ENCODE measurements at places on chromosomes 12 and 14.
A peak's percentile ranks its signal among the peaks of the same experiment; 100 is the strongest.

DNA sequence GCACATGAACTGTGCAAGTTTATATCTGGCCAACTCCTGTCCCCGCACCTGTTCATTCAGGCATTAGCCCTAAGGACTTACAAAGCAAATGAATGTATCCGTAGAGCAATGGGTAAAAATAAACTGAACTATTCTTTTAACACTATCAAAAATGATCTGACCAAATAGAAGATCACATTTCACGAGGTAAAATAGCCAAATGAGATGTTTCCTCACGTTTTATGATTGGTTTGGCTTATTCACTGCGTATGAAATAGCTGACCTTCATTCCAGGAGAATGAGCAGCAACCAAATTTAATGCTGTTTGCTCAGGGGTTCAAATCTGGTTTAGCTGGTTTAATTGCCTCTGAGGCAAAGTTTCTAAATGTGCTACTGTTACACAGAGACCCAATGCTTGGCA, 216.0 kb upstream of the EEA1 start:
- DNase-seq, result no peak

GRCh38 chr14:65817011-65817410, 404.5 kb downstream of the FUT8 start:
- peak; percentile 15 for DNase-seq

DNA sequence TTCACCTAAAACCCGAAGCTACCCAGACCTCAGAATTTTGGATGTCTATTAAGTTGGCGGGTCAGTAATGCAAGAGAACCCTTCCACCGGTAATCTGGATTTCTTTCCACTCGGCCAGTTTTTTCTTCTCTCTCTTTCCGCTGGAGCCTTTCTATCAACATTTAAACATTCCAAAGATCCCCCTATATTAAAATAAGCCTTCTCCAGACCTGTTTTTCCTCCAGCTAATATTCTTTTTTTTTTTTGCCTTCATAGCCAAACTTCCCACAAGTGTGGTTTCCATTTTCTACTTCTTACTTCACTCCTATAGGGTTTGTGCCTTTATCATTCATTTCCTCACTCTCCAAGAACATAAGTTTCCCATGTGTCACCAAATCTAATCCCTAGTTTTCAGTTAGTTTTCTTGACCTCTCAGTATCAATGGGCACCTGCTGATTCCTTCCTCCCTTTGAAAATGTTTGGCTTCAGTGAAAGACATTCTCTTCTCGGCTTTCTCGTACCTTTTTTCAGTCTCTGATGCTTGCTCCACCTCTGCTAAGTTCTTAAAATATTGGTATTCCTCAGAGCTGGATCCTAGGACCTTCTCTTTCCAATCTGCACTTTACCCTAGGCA, 583 bp upstream of the SDR39U1 start:
- peak; percentile 21 for DNase-seq

DNA sequence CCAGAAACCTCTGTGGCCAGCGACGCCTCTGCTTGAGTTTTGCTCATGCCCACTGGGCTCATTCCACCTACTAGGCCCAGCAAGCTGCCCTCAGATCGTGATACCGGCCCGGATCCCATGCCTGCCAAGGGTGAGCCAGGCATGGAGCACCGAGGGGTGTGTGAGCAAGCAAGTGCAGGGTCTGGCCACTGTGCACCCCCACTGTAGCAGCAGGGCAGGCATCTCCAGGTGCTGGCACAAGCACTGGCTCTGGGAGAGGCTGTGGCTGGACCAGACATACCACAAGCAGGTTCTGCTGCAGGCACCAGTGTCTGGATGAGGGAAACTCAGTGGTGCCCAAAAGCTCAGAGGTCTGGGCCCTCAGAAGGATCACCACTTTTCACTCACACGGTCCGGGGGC, 20.6 kb downstream of the FAM186A start:
- no peak for DNase-seq

GRCh38 chr12:68106660-68107059, 52.9 kb downstream of the IFNG start:
- peak; percentile 32 for DNase-seq

- DNase-seq, result no peak
Observed at GRCh38 chr12:109876406-109876805, 3.9 kb downstream of the GLTP start.

DNA sequence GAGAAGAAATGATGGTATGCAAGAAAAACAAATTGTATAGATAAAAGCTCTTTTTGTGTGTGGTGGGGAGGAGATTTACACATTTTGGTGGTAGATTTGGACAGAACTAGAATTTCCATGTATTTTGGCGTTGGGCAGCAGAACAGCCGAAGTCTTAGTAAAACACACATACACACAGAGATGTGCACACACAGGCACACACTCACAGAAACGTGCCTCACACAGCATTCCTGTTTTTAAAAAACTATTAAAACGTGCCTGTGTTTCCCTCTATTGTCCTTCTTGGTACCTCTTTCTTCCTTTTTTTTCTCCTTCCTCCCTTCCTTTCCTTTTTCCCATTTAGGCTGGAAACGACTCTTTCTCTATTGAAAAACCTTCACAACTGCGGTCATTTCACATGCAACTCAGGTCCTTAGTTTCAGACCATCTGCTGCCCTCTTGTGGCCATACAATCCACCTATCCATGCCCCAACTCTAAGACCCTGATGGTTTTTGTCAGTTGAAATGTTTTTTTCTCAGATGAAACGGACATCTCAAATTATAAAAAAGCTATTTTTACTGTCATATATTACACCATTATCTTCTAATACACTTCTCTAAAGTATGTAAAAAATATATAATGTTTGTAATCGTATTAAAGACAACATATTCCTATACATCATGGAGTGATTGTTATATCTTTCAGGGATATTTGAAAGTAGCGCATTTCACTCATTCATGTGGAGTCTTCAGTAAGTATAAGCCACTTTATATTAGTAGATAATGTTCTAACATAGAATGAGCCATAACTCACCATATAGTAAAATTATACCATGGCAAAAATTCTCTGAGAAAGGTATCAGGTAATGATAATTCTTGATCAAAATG, 386.7 kb upstream of the NOVA1 start:
- peak; percentile 33 for DNase-seq

- no peak for DNase-seq
Observed at GRCh38 chr12:108914121-108914531, 34.2 kb downstream of the DAO start.

GRCh38 chr12:124184456-124184855, 110.4 kb upstream of the RFLNA start:
- DNase-seq, result no peak

GRCh38 chr12:58298803-58299202, 357.4 kb downstream of the ATP23 start:
- DNase-seq, result no peak

DNA sequence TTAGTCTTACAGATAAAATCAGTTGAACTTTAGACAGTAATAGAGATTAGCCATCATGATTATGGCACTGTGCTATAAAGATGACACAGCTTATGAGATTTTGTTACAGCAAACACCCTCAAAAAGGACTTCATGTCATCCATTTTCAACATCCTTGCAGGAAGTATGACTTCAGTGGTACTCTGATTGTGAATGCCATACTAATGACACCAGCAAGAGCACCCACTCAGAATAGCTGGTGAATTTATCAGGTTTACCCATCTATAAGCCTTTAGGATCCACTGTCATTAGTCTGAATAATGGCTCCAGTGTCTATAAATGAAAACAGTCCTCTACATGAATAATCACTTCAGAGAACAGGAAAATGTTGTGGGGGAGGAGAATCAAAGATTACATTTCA, 615.2 kb downstream of the RPS29 start:
- DNase-seq, result peak; percentile 47

GRCh38 chr14:91171291-91171690, 57.4 kb downstream of the DGLUCY start:
- DNase-seq, result no peak

DNA sequence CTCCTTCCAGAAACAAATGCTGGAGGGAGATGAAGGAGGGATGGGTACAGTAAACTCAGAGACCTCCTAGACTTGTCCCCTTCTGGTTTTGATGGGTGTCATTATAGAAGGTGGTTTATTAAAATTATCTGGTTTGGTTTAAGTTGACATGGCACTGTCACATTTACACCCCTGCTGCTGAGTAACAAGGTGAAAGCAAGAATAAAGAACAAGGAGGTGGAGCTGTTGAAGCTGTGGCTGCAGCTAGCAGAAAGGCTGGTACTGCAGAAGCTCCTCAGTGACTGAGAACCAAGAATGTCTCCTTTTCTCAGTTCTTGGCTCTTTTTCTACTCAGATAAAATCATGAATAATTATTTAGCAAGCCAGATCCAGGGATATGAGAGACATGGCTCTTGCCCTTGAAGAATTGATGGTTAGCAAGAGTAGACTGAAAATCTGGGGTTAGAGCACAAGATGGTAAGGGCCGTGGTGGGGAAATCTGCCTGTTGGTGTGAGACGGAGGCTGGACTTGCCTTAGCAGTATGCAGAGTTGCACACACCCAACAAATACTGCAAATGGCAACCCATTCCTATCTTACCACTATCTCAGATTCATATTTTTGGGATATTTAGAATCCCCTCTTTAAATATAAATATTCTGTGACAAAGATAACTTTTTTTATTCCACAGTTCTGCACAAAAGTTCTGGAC, at the start of gene GZMH:
Gene GZMH (minus strand): TSS at position 31 of the 690 bp plus-strand sequence. CDS start 72 bp downstream, outside the sequence.
- no peak for DNase-seq

GRCh38 chr12:107560899-107561285, 124.7 kb upstream of the PWP1 start:
- DNase-seq, result no peak

DNA sequence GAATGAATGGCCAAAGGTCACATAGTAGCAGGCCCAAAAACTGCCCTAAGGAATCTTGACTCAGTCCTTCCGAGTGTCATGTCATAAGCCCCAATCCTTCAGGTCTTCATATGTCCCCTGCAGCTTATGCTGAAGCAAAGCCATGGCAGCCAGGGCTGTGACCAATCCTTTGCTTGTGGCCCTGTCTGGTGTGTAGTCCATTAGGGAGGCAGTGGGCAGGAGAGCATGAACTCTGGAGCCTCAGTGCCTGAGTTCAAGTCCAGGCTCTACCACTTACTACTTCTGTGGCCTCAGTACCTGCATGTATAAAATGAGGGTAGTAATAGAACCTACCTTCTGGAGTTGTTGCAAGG, 20.3 kb downstream of the PLEKHG3 start:
- no peak for DNase-seq

DNA sequence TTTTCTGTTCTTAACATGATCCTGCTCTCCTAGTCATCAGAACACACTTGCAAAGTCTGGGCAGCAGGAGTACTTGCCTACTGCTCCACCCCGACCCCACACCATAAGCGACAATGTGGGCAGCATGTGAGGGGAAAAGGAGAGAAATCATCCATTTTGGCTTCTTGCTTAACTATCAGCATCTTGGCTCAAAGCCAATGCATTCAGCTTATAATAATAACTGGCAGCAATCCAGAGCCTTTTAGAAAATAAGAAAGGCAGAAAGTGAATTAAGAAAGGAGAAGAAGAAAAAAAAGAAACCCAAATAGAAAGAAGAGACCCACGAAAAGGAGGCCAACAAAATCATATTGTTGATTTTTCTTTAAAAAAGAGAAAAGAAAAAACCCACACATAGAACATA, 930.8 kb downstream of the BCL11B start:
- DNase-seq, result no peak

DNA sequence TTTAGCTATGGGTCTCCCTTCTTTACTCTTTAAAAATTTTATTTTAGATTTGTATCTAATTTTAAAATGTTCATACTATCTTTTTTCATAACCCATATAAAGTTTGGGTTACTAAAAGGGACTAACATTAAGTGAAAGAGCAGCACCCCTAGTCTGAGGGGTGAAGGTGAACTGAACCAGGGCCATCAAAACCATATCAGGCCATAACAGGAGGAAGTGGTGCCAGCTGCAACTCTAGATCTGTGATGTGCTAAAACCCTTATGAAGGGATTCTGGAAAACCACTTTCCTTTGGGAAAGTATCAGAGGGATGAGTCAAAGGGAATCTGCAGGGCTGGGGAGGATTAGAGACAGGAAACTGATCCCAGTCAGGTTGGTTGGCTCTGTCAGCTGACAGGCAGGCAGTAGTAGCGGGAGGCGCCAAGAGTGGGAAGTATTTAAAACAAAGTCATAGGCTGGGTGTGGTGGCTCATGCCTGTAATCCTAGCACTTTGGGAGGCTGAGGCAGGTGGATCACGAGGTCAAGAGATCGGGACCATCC, 162.5 kb downstream of the PPM1H start:
- DNase-seq, result peak; percentile 63

- DNase-seq, result peak; percentile 37
Observed at GRCh38 chr14:72682188-72682587, 211.7 kb downstream of the DPF3 start.

DNA sequence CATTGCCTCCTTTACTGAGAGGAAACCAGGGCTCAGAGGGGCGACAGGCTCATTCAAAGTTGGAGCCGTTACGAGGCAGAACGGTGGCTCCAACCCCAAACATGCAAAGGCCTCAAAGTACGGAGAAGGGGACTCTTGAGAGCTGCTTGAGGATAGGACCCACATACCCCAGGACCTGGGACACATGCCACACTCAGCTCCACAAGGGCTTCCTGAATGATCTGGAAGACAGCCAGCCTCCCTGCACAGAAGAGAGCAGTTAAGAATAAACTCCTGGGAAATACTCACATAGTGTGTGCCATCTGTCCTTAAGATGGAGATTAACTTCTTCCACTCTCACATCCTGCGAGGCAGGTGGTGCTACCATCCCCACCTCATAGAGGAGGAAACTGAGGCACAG, 26.6 kb upstream of the NXPH4 start:
- no peak for DNase-seq

- peak; percentile 46 for DNase-seq
Observed at GRCh38 chr12:49583366-49584094, 15.6 kb upstream of the MCRS1 start.
